Endothelial cell of coronary artery (primary cell): ENCODE measurements at places on chromosomes 1 and 21. TPM values are rescaled to one million over a fixed set of nuclear protein-coding genes. Genes with fewer than 3 reads are reported as not detected.

Gene TFF2
- not detected in 2 replicates for total RNA-seq

Gene TMEM82
- not detected in 2 replicates for total RNA-seq

Gene COL18A1
- total RNA-seq = 158 and 218 TPM in 2 replicates

Gene ATP1A2
- total RNA-seq = under 0.01 TPM in 1 of 2 replicates, not detected in the other
